MG63 (cell line): ENCODE measurements at places on chromosomes 6 and 20. TPM values are rescaled to one million over a fixed set of nuclear protein-coding genes. Genes with fewer than 3 reads are reported as not detected.

The KPNA5 gene
- total RNA-seq: 2.8 and 9.5 TPM in 2 replicates

The CST7 gene
- total RNA-seq: not detected in 2 replicates

The PNLDC1 gene
- total RNA-seq: not detected in 2 replicates

The PBOV1 gene
- not detected in 2 replicates for total RNA-seq

The CEP85L gene
- 4.2 and 4.9 TPM in 2 replicates for total RNA-seq

DNA sequence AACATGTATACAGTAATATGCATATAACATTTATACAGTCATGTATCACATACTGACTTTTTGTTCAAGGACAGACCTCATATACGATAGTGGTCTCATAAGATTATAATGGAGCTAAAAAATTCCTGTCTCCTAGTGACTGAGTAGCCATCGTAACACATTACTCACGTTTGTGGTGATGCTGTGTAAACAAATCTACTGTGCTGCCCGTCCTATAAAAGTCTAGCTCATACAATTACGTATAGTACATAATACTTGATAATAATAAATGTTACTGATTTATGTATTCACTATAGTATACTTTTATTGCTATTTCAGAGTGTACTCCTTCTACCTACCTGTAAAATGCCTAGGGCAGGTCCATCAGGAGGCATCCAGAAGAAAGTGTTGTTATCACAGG, 17.4 kb downstream of the SERAC1 start:
- no peak for DNase-seq

DNA sequence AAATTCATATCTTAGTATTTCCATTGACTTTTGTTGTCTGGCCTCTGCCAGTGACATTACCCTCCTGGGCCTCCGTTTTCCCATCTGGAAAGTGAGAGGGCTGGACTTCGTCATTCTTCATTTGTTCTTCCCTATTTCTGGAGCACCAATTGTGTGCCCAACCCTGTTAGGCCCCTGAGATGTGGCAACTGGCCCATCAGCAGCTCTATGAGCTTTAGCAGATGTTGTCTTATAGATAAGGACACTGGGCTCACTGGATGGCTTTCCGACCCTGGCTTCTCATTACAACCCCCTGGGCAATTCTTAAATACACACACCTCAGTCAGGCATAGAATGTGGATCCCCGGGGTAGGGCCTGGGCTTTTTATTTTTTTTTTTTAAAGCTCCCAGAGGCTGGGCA, 14.7 kb downstream of the PABPC1L start:
- no peak for DNase-seq

DNA sequence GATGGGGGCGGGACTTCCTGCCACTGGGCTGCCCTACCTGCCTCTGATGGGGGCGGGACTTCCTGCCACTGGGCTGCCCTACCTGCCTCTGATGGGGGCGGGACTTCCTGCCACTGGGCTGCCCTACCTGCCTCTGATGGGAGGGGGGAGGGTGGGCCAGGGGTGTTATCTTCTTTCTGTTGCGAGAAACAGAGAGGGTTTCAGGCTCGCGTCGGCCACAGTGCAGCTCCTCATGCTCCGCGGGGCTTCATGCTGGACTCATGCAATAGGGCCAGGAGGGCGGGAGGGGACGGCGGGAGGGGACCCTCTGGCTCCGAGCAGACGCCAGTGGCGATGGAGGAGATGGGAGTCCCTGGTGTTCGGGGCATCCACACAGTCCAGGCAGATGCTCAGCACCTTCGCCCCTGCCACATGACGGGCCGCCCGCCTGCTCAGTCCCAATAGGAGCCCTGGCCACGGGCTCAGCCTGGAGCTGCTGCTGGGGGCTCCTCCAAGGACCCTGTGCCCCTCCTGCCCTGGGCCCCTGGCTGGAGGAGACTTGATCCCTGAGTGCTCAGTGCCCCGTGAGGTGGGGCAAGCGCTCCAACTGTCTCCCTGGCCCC, 48.8 kb upstream of the CHRNA4 start:
- DNase-seq: no peak

DNA sequence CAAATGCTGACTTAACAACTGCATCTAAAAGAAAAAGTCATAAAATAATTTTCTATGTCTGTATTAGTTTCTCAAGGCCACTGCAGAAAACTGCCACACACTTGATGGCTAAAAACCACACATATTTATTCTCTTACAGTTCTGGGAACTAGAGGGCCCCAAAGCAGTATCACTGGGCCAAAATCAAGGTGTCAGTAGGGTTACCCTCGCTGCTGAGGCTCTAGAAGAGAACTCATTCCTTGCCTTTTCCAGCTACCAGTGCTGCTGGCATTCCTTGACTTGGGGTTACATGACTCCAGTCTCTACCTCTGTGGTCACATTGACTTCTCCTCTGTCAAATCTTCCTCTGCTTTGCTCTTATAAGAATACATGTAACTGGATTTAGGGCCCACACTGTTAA, 124.6 kb upstream of the THEMIS start:
- DNase-seq: no peak

DNA sequence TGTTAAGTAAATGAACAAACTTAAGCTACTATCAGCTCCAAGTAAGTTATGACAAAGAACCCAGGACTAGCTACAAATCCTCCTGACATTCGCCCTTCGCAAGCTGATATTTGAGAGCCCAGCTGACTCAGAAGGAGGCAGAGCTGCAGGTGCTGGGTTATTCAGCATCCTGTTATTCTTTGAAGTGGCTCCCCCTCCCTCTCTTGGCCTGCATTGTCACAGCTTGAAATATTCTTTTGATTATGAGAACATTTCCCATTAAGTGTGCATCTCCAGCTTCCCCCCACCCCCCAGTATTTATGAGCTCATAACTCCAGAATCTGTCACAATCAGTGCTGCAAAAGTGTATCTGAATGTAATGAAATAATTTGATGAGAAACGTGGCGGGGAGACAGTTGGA, 78.8 kb upstream of the RALY start:
- peak; percentile 46 for DNase-seq

- no peak for DNase-seq
Measured at GRCh38 chr6:14929291-14929690, 316.6 kb upstream of the JARID2 start.

- no peak for DNase-seq
Measured at GRCh38 chr20:62622877-62623487, 19.3 kb upstream of the SLCO4A1 start.

DNA sequence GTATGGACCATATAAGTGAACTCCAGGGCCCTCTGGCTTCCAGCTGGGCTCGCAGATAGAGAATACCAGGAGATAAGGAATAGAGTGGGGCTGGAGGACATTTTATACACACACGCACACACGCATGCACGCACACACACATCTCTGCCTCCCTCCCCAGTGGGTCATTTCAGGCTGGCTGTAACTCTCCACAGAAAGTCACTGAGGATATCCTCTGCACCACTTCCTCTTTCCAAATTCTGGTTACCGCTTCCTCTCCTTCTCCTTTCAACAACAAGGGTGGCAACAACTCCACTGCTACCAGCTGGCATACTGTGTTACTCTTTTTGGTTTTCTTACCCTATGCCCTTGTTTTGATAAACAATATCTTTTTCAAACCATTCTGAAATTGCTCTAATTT, 280.2 kb downstream of the COL12A1 start:
- no peak for DNase-seq

DNA sequence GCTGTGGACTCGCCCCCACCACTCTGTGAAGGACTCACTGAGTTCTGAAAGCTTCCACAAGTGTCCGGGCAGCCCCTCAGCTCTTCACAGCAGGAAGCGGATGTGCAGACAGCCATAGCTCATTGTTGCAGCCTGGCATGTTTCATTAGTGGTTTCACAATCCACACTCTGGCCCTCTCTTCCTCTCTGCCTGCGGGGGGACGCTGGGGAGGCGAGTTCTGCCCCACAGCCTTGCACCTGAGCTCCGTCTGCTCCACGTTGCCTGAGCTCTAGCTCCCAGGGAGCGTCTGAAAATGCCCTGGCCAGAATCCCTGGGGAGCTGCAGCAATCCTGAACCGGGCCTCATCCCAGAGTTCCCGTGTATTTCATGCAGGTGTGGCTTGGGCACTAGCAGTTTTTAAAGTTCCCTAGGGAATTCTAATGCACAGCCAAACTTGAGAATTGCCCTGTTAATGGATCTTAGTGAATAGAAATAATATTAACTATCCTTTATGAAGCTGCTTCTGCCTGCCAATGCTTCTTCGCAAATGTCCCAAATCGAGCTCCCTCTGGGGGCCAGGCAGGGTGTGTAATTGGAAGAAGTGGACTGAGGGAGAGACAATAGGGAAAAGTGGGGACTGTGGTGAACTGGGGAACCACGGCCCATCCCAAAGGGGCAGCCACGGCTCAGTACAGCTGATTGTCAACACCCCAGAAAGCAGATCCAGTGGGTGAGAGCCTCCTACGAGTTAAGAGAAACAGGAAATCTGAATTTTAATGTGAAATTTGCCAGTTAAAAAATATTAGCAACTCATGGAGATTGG, 51.5 kb downstream of the CTCFL start:
- peak; percentile 50 for DNase-seq

DNA sequence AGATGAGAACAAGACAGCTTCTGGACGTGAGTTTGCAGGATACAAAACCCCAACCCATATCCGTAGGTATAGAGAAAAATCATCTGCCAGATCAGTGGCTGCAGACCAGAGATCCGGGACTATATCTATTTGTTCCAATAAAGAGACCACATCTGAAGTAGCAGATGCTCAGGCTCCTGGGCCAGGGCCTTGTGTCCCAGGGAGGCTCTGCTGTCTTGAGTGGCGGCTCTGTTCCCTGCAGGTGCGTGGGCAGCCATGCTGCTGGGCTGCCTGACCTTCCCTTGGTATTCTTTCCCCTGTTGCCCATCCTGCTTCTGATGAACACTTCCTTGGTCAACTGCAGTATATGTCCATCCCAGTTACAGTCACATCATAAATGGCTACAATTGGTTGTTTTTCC, 34.9 kb downstream of the ERMARD start:
- DNase-seq: no peak

DNA sequence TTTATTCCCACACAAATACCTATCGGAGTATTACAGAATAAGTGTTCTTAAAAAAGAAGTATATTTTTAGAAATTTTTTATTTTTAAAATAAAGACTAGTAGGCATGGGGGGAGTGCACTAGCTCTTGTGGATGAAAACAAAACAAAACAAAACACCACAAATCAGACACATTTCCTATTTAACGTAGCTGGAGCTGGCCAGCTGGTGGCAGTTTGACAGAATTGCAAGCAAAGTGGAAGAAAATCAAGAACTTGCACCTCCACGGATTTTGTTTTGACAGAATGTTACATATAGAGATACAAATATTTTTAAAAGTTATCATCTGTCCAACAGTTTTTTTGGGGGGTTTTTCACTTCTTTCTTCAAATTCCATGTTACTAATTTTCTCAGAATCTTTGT, 63.6 kb upstream of the SNRPB2 start:
- DNase-seq: no peak

DNA sequence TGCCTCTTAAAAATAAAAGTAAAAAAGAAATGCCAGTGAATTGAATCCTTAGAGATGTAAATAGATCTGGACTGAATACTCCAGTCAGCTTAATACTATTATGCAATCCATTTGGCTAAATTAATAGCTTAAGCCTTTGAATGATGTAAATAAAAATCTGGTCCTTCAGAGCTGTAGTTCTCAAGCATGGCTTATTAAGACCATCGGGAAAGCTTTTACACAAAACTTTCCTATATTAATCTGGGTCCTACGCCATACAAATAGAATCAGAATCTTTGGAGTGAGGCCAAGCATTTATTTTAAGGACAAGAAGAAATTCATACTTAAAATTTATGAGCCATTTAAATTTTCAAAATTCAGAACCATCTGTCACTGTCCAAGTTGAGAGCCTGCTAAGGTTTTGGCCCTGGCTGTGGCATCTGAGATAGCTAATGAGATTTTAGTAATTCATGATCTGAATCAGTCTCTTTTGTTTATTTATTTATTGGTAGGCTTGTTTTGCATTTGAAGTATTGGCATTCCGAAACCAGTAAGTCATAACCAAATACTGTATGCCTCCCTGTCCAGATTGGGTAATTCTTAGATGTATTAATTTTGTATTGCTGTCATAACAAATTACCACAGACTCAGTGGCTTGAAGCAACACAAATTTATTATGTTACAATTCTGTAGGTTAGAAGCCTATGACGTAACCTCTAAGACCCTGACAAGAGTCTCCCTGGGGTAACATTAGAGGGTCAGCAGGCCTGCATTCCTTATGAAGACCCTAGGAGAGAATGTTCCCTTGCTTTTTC, 228.1 kb upstream of the RAB32 start:
- peak; percentile 45 for DNase-seq

DNA sequence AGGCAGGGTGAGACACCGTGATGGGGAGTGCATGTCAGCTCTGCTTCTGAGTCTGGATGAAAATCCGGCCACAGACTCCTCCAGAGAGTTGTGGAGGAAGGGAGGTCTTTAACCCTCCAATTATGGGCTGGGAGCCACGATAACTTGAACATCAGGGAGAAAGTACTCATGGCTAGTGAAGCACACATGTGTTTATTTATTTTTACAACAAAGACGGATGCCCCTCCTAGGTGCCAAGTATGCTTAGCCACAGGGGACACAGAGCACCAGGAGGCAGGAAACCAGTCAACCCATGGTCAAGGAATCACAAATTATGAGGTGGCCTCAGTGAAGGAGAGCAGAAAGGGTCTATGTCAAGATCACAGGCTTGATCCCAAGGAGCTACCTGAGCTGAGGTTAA, 54.1 kb downstream of the ZNF217 start:
- peak; percentile 53 for DNase-seq

GRCh38 chr6:7087066-7087465, 20.7 kb upstream of the RREB1 start:
- peak; percentile 47 for DNase-seq

GRCh38 chr20:35122756-35123405, 24.3 kb downstream of the EDEM2 start:
- DNase-seq: no peak

- DNase-seq: no peak
Measured at GRCh38 chr20:63782051-63782471, 42.5 kb downstream of the SLC2A4RG start.

DNA sequence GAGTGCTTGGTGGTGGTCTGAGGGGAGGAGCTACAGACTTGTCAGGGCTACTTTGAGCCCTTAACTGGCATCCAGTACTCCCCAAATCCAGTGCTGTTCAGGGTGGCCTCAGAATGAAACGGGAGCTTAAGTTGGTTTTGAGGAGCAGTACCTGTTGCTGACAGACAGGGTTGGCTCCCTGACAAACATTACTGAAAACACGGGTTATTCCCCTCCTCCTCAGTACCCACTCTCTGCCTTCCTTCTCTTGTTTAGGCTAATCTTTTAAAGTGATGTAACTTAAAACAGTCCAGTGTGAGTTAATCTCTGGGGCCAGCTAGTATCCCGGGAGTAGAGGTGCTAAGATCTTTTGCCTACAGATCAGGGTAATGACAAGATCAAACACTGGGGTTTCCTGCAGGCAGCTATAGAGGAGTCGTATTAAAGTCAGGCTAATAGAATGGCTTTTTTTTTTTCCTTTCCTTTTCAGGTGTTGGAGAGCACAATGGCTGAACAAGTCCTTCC, 3.7 kb downstream of the TNFAIP3 start:
- no peak for DNase-seq
